ENCODE measurements at places on chromosomes 16 and 17. TPM values are rescaled to one million over a fixed set of nuclear protein-coding genes. Genes with fewer than 3 reads are reported as not detected.
A peak's percentile ranks its signal among the peaks of the same experiment; 100 is the strongest.

- DNase-seq = peak; percentile 91
These were observed 328.4 kb downstream of the MAF start for GRCh38 chr16:79272141-79272577.

PKD1 gene
- total RNA-seq = 93.3 TPM

HAS3 gene
- 0.64 TPM for total RNA-seq

TBX4 gene
- not detected for total RNA-seq

MT1A gene
- 2.1 TPM for total RNA-seq

- DNase-seq = no peak
These were observed 672.8 kb downstream of the MAF start for GRCh38 chr16:78927766-78928165.

DCUN1D3 gene
- total RNA-seq = 10.8 TPM

SLC12A3 gene
- not detected for total RNA-seq

DNA sequence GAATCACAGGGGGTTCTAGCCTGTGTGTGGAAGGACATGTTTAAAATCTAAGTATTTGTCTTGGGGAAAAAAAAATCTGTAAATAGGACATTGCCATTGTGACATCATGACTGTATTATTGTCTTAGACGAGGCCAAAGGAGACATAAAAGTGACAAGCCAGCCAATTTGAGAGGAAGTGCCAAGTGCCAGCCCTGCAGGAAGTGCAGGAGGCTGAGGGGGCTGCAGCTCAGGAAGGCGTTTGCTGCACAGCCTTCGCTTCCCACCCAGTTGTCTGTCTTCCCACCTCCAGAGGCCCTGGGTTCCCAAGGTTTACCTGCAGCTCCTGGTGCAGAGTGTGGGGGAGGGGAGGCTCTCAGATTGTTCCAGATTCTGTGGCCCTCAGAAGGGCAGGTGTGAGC is 1.3 kb downstream of the ADCY7 start:
- DNase-seq = peak; percentile 69

PLCG2 gene
- 6.9 TPM for total RNA-seq

DNA sequence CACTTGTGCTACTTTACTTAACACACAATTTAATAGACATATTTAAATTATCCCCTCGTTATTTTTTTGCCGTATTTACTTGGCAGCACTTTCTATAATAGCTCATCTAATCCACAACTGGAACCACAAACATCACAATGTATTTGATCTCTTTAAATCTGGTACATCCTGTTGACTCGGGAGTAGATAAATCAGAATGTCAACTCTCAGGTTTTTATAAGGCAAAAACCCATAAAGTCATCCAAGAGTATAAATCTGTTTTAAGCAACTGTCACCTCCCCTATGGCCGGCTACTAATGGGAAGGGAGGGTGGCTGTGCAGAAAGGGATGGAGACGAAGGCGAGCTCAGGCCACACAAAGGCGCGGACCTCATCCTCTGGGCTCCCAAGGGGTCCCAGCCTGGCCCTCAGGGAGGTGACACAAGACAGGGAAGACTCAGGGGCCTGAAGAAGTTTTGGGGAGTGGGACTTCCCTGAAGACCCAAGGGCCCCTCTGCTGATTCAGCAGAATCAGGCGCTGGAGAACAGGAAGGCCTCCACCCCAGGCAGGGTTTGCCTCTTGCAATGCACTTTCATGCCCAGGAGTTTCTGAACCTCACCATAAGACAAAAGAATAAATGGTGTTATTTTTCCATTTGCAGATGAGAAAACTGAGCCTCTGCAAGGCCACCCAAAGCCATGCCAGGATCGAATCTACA is 122.5 kb downstream of the ZNF423 start:
- no peak for DNase-seq

GRCh38 chr17:10130677-10131076 is 67.7 kb downstream of the GAS7 start:
- no peak for DNase-seq

FZD2 gene
- total RNA-seq = not detected

DNA sequence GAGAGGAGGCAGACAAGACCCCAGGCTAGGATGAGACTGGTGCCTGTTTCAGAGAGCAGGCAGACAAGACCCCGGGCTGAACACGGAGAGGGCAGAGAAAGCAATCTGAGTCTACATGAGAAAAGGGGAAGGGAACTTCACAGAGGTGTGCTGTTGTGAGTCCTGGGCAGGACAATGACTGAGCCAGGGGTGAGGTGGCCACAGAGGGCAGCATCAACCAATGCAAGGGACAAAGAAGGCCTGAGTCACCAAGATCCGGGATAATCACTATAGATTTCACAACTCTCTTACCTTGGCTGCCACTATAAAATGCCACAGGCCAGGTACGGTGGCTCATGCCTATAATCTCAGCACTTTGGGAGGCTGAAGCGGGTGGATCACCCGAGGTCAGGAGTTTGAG is 89.0 kb downstream of the SLC39A11 start:
- no peak for DNase-seq

DNA sequence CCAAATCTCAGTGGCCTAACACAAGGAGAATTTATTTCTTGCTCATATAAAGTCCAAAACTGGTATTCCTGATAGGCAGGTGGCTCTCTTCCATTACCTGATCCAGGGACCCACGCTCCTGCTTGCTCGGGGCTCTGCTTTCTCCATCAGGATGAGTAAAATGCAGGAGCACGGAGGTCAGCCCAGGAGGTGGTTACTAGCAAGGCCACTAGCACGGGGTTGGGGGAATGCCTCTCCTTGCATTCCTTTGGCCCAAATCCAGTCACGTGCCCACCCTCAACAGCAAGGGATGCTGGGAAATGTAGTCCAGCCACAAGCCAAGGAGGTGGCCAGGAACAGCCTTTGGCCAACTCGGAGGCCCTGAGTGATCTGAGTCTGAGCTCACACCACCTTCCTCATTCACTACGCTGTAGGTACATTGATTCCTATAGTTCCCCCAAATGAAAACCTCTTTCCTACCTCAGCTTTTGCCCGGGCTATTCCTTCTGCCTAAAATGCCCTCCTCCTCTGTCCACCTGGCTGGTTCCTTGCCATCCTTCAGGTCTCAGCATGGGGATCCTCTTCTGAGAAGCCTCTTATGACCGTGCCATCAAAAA is 38.3 kb upstream of the HAPSTR1 start:
- DNase-seq = no peak

GRCh38 chr16:867421-868385 is 67.2 kb upstream of the GNG13 start:
- no peak for DNase-seq

GRCh38 chr16:79563921-79564320 is 36.6 kb downstream of the MAF start:
- DNase-seq = no peak

SOST gene
- not detected for total RNA-seq

DNA sequence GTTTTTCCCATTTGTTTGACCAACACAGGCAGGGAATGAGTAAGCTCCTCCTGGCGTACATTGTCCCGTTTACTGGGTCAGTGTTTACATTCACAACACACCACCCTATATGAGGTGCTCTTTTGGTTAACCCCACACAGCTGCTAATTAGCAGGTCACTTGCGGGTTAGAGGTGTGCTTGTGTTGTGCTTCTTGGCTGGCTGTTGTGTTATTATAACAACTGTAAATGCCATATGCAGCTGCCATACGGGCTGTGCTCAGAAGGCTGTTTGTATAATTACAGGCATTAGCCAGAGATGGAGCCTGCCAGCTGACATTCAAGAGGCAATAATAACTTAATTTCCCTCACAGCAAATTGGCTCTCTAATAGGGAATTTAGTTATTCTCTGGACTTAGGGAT is 205.1 kb upstream of the ELAC2 start:
- DNase-seq = peak; percentile 36

GRCh38 chr17:30172560-30172959 is 55.9 kb downstream of the NSRP1 start:
- DNase-seq = no peak

PYDC1 gene
- not detected for total RNA-seq

DNA sequence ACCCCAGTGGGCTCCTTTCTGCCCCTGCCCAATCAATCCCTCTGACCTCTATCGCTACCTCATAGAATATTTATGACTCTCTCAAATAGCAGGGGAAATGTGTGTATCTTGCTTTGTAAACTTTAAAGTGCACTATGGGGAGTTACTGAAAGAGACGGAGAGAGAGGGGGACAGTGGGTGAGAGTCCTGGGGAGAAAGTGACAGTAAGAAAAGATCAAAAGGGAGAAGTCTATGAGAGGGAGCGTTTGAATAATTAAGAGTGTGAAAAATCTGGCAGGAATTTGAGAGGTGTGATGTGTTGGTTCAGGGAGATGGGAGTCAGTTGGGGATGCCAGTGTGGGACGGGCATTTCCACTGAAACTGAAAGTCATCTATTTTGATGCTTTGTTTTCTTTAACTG is 32.6 kb downstream of the USP43 start:
- no peak for DNase-seq

DNA sequence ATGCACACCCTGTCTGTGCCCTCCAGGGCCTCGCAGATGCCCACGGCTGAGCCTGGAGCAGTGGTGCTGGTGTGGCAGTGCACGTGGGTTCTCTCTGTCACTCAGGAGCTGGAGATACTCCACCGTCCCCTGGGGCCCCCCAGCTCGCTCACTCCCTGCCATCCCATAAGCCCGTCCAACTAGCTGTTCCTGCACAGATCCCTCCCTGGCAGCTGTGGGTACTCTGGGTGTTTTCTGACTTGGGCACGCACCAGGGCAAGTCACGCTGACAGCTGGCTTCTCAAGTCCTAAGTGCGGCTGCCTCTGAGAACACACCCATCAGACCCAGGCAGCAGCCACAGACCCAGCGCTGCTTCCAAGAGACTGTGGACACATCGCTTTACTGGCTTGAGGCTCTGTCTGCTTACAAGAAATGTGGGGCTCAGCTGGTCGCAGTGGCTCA is 25.4 kb upstream of the ITGB4 start:
- no peak for DNase-seq

KRTAP3-2 gene
- not detected for total RNA-seq

GRCh38 chr17:17669580-17670235 is 11.6 kb upstream of the RAI1 start:
- DNase-seq = no peak

DNA sequence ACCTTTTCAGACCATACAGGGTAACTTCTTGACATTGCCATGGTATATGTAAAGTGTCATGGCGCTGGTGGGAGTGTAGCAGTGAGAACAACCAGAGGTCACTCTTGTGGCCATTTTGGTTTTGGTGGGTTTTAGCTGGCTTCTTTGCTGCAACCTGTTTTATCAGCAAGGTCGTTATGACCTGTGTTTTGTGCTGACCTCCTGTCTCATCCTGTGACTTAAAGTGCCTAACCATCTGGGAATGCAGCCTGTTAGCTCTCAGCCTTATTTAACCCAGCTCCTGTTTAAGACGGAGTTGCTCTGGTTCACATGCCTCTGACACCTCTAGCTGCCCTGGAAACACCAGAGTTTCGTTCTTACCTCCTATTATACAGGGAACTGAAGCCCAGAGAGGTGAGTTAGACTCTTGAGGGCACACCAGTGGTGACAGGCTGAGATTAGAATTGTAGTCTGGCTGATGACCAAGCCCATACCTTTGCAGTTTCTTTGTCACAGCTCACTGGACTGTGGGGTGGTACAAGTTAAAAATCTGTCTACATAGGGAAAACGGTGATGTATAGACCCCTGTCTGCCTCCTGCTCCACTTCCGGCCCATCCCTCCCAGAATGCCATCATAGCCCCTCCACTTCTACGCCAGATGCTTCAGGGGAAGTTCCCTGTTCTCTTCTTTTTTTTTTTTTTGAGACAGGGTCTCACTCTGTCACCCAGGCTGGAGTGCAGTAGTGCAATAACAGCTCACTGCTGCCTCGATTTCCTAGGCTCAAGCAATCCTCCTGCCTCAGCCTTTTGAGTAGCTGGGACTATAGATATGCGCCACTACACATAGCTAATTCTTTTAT is 21.0 kb downstream of the KSR1 start:
- no peak for DNase-seq

CASKIN1 gene
- 2.2 TPM for total RNA-seq

GRCh38 chr17:14119546-14119945 is 50.2 kb downstream of the COX10 start:
- peak; percentile 81 for DNase-seq

- no peak for DNase-seq
These were observed 4.1 kb upstream of the UBALD1 start for GRCh38 chr16:4618645-4619418.

GRCh38 chr16:11487289-11487688 is 99.4 kb downstream of the LITAF start:
- no peak for DNase-seq

DNA sequence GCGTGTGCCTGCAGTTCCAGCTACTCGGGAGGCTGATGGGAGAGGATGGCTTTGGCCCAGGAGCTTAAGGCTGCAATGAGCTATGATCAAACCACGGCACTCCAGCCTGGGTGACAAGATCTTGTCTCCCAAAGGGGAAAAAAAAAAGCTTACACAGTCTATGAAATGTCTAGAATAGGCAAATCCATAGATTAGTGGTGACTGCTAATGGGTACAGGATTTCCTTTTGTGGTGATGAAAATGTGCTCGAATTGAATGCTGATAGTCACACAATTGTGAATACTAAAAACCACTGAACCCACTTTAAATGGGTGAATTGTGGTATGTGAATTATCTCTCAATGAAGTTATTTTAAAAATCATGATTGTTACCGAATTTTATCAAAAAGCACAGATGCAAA is 14.9 kb downstream of the USP7 start:
- DNase-seq = no peak

GRCh38 chr17:13925579-13925978 is 143.7 kb upstream of the COX10 start:
- no peak for DNase-seq

ZPBP2 gene
- total RNA-seq = not detected

DNA sequence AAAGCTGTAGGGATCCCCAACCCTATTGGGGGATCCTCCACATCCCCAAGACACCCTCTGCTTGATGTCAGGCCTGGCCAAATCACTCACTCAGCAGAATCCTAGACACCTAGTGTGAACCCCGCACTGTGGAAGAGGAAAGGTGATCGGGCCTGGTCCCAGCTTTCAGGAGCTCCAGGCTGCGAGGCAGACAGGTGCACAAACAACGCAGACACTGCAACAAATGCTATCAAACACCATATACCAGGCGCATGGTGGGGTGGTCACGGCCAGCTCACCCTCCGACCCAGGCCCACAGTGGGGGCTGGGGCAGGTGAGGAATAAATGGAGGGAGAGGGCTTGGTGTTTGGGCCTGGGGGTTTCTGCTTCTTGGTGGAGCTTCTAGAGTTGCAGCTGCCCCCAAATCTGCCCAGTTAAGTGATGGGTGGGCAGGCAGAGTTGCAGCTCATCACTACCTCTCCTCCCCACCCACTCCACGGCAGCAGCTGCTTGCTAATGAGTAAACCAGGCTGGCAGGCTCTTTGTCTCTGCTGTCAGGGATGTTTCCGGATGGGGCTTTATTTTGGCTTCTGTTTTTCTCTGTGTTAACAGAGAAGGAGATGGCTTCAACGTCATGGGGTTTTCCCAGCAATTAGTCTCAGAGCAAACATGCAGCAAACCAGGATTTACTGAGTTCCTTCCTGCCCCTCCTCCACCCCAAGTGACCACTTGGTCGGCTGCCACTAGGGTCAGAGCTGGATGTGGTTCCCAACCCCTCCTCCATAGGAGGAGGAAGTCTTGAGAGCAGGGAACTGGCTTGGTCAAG is 46.6 kb downstream of the PECAM1 start:
- DNase-seq = peak; percentile 69

GRCh38 chr16:29842732-29843346 is 20.2 kb downstream of the CDIPT start:
- DNase-seq = no peak

Data from activated CD4-positive, alpha-beta T cell treated with anti-CD3 and anti-CD28 coated beads, Interleukin-2, amount 10 ng/mL, durations not matched to agents 24 days and 14 days (primary cell).